Muscle of back (tissue), 13 donors: ENCODE measurements at places on chromosomes 3 and 15. TPM values are rescaled to one million over a fixed set of nuclear protein-coding genes. Genes with fewer than 3 reads are reported as not detected.

GRCh38 chr3:52710512-52710911, 4.6 kb downstream of the SPCS1 start:
- no peak for DNase-seq

GRCh38 chr3:25910997-25911396, 121.1 kb downstream of the OXSM start:
- no peak for DNase-seq

DNA sequence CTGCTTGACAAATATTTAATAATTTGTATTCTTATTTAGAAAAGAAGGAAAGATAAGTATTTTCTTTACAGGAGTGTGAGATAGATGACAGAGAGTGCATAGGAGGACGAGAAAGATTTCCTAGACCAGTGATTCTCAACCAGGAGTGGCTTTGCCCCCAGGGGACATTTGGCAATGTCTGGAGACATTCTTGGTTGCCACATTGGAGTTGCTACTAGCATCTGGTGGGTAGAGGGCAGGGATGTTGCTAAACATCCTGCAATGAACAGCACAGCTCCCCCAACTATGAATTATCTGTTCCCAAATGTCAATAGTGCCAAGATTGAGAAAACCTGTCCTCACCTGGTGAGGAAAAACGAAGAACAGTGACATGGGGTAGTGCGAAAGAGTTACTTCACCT, 30.8 kb upstream of the MINAR1 start:
- DNase-seq = no peak

DNA sequence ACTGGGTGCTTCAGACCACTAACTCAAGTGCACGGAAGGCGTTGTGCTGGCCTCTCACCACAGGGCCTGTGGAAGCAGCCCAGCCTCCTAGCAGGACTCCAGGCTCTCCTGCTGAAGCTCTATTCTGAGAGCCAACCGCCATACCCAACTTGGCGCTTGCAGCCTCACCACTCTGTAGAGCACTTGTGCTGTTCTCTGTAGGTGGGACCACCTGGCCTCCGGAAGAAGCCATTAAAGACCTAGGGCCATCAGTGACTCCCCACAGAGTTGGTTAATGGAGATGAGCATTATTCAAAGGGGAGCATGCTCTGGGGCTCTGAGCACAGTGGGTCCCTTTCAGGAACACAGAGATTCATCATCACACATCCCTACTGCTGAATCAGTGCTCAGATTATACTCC, 50.9 kb downstream of the C3orf85 start:
- no peak for DNase-seq

DNA sequence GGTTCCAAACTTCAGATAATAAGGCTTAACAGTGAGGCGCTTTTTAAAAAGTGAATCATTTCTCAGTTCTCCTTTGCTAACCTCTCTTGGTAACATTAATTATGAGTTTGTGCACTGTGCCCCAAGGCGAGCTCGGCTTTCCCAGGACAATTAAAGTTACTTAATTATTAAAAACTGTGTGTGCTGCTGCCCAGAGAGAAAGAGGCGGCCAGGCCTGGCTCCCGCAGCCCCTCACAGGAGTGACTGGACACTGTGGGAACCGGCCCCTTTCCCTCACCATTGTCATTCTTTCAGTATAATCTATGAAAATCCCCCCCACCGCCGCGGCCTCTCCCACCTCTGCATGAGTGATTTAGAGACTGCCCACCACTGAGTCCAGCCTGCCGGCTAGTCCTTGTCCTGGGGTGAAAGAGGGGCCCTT, 43.1 kb upstream of the HES1 start:
- no peak for DNase-seq

- DNase-seq = no peak
Measured at GRCh38 chr15:41772720-41773331, 1.5 kb upstream of the MAPKBP1 start.

DNA sequence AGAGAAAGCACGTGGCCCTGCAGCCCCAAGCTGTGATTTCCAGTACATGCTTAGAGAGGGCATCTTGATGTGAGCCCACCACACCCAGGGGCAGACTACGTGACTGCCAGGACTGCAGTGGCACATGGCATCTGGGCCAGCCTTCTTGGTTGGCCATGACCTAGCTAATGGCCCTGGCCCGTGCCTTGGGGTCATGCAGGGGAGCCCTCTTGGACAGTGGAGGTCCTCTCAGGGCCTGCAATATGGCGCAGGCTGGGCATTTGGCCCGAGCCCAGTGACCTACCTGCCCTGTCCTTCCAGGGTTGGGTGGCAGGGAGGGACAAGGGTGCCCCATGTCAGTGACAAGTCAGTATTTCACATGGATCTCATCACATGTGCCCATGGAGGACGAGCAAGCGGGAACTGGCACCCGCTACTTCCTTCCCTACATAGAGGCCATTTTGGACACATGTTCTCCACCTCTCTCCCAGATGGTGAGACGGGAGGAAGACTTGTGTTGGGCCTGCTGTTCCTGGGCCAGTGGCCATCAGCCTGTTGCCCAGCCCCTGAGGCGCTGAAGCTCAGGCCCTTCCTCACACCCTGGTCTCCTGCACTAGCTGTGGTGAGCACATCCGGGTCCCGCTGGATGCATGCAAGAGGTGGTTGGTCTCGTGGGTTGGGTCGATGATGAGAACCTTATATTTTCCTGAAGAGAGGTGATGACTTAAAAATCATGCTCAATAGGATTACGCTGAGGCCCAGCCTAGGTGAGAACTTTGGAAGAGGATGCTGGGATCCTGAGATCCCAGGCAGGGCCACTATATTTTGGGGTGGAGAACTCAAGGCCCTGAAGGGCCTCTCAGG, 195.6 kb downstream of the UBE3A start:
- DNase-seq = no peak

- DNase-seq = peak; percentile 73
Measured at GRCh38 chr3:11185564-11186317, 31.4 kb downstream of the HRH1 start.

- DNase-seq = no peak
Measured at GRCh38 chr15:78411061-78411460, 27.0 kb upstream of the IREB2 start.

DNA sequence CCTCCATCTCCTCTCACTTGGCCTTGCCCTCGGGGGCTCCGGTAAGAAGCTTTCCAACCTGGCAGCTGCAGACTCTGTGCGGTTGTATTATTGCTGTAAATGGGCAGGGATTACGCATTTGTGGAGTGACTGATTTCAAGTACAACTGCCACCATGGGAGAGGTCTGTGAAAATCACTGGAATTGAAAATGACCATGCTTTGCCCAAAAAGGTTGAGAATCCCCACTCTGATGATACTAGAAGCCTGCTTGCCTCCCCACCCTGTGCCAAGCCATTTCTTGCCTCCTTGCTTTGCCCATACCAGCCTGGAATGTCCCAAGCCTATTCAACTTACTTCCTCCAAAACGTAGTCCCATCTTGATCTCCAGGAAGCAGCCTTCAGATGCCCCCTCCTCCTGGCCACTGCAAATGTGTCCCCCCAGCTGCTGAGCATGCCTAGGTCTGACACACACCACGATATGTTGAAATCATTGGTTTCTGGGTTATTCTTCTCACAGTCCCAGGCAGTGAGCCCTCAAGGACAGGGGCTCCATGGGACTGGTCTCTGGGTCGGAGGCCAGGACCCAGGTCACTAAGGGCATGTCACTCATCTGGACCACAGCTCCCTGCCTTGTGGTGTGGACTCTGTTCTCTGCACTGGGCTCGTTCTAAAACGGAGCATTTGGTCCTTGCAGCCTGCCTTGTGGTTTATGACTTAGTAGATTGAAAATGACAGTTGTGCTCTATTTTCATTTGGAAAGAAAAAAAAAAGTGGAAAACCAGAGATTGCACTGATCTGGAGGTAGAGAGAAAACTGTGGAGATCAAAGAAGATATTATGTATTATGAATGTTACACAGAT, 42.9 kb downstream of the SMAD3 start:
- no peak for DNase-seq

- DNase-seq = no peak
Measured at GRCh38 chr15:68353421-68354135, 76.0 kb downstream of the FEM1B start.

ATP10A gene
- polyA plus RNA-seq = 4.1 TPM

DNA sequence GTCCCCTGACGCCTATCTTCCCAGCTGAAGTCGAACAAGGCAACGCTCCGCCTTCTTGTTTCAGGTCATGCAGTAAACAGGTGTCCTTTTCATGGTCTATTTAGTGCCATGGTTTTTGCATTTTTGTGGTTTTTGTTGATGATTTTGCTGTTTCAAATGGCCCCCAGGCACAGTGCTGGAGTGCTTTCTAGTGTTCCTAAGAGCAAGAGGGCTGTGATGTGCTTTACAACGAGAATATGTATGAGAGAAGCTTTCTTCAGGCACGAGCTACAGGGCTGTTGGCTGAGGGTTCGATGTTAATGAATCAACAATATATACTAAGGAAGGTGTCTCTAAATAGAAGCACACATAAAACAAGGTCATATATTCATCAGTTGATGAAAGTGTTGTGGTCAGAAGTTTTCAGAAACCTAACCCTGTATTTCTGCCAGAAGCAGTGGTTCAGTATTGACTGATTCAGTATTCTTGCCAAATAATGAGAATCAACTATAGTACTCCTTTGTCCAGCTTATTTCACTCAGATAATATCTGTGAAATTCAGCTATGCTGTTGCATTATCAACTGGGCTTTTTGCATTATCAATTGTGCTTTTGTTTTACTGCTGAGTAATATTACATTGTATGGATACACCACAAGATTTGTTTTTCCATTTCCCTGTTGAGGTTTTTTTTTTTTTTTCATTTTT, 18.5 kb downstream of the LIMD1 start:
- no peak for DNase-seq

STXBP5L gene
- polyA plus RNA-seq = 0.06 TPM

GRCh38 chr3:64344721-64345207, 119.5 kb upstream of the PRICKLE2 start:
- no peak for DNase-seq

GUCA1C gene
- polyA plus RNA-seq = not detected

GRCh38 chr15:71129669-71130068, 14.4 kb downstream of the THSD4 start:
- DNase-seq = no peak

DNA sequence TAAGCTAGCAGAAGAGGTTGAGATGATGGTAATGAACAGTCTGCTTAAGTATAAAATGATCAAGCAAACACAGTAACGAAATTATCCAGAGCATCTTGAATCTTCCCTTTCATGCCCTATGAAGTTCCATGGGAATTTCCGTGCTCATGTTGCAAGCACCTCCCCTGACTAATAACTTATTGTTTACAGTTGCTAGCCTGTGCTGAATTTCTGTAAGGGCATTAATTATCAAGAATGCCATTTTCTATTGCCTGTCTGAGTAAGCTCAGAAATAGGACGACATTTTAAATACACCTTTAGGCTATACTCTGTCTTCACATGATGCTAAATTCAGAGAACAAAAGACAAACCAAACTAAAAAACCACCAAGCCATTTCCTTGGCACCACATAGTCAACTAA, 257.5 kb upstream of the LRTM1 start:
- no peak for DNase-seq

DNA sequence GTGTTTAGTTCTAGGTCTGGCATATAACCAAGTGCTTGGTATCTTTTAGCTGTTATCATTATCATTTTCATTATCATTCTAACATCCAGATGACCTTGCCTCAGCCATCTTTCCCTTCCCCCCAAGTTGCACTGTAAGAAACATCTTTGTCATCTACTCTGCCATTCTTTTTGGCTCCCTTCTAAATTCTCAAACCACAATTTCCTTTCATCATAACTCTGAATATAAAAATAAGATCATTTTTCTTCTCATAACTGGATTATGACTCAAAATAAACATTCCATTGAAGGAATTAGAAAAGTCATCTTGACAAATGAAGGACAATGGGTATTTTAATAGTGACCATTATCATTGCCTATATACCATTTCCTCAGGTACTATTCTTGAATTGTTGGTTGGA, 786.2 kb downstream of the AGBL1 start:
- no peak for DNase-seq

- no peak for DNase-seq
Measured at GRCh38 chr15:75143738-75144334, 57.8 kb upstream of the C15orf39 start.

GRCh38 chr15:51092480-51093040, 2.1 kb downstream of the TNFAIP8L3 start:
- no peak for DNase-seq

GRCh38 chr15:41852736-41853590, 14.3 kb downstream of the PLA2G4B start:
- no peak for DNase-seq

DNA sequence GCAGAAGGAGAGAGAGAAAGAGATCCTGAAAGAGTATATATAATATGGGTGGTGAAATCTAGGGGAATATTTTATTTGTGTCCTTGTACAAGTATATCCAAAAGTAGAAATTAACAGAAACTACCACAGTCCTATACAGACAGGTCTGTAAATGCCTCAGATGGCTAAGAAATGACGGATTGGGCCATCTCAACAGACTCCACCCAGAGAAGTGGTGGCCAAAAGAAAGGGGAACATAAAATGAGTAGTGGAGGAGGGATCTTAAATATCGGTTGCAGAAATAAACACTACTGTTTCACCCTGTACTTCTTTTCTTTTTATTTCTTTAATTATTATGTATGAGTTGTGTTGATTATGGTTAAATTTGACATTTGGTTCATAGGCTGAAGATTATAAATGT, 47.7 kb downstream of the CCR3 start:
- DNase-seq = no peak

TATDN2 gene
- 24.0 TPM for polyA plus RNA-seq

SLC2A2 gene
- not detected for polyA plus RNA-seq

COL6A5 gene
- polyA plus RNA-seq = 0.07 TPM

GRCh38 chr3:9810846-9811245, 784 bp downstream of the TTLL3 start:
- DNase-seq = no peak

CLSTN2 gene
- 3.6 TPM for polyA plus RNA-seq

RBPMS2 gene
- polyA plus RNA-seq = 6.4 TPM

DNA sequence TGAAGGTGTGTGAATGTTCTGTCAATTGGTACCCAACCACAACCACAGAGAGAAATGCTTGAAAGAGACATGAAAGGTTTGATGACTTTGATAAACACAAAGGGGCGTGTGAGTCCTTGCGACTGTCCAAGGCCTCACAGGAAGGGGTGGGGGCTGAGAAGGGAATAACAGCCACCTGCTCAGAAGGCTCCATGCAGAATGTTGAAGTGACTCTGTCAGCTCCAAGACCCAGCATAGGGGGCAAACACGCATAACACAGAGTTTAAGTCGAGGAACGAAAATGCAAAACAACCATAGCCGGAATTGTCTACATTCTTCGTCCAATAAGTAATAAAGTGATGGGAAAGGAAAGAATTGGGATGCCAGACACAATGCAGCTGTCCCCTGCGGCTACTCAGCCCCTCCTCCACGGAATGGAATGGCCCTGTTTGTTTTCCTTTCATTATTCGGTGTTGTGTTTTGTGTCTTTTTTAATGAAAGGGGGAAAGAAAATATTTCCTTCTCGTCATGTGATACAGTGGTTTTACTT, 19.9 kb downstream of the TMEM212 start:
- DNase-seq = peak; percentile 29

- no peak for DNase-seq
Measured at GRCh38 chr15:40058476-40059140, 19.6 kb upstream of the SRP14 start.

GRCh38 chr3:22922317-22922716, 280.8 kb upstream of the UBE2E2 start:
- DNase-seq = no peak
